Esophagus muscularis mucosa (tissue), 4 donors: ENCODE measurements at places on chromosomes 12 and 14.

- DNase-seq: no peak
Measured at GRCh38 chr12:82350161-82350560, 8.0 kb downstream of the CCDC59 start.

GRCh38 chr12:65613692-65614091 is 210.6 kb upstream of the HMGA2 start:
- DNase-seq: no peak

- DNase-seq: no peak
Measured at GRCh38 chr12:131759176-131759575, 48.3 kb downstream of the SFSWAP start.

DNA sequence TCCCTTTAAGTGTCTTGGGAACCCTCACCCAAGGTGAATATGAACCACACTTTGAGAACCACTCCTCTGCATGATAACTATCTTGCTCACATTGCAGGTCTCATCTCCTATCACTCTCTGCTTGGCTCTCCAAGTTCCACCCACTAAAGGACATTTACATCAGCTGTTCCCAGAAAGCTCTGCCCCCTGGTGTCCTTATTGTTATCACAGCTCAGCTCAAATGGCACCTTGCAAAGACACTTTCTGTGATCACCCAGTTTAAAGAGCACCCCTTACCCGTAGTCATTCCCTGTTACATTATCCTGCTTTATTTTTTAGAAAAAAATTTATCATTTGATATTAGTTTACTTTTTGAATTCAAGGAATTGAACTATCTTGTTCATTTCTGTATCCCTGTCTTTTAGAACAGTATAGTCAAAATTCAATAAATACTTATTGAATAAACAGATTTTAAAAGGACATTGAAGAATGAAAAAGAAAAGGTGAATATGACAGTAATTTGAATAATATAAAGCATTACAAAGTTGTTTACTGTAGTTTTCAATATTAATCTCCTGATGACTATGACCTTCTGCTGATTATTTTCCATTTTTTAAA is 20.5 kb upstream of the GUCY2C start:
- DNase-seq: no peak

DNA sequence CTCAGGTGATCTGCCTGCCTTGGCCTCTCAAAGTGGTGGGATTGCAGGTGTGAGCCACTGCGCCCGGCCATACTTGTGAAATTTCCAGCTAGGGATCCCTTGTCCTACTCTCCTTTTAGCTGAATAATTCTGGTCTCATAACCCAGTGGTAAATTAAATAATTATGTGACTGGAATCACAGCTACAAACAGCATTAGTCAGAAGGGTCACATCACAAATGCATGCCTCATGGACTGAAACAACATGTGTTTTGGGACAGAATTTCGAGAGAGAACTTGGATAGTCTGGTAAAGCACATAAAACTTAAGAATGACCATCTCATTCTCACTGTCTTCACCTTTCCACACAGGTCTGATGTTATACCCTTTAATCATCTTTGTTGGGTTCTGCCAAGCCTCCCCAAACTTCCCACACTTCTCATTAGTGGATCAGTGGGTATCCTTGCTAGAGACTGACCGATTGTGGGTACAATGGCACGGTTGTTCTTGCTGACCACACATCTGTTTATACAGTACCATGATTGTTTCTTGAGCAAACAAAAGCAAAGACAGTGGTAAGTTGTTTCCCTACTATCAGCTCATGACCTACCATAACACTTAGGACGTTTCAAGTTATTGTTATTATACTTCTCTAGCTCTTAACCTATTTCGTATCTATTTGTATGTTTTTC is 5.1 kb downstream of the GPRC5D start:
- DNase-seq: peak; percentile 60

DNA sequence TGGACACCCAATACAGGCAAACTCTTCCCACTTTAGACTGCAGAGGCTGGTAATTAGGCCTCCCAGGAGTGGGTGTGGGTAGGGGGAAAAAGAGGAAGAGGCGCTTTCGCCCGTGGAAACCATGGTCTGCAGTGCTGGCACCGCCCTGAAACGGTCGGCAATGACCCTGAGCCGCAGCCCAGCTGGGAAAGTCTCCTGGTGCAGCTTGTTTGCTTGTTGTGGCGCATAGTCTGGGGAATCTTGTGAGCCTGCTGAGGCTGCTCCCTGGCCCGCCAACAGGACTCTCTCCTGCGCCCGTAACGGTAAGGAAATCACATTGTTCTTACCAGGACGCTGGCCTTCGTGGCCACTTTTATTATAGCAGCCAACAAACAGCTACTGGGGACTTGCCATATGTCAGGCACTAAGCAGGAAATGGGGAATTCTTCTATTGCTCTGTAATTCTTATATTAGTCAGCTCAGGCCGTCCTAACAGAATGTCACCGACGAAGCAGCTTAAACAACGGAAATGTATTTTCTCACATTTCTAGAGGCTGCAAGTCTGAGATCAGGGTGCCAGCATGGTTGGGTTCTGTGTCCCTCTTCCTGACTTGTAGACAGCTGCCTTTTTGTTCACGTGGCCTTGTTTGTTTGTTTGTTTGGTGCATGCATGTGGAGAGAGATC is 52.5 kb upstream of the RIN3 start:
- DNase-seq: no peak

DNA sequence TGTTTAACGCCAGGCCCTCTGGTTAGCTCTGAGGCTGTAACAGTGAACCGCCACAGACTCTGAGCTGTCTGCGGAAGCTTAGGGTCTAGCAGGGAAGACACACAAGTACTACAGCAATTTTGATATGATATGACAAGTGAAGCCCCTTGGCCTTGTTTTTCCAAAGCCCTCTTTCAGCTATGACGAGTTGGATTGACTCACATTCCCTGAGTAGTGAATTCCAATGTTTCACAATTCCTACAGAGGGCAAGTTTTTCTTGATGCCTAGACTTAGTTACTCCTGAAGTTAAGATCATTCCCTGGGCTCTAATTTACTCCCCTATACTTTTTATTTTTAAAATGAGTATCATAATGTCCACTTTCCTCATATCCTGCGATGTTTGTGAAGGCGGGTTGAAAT is 53.3 kb upstream of the CISTR start:
- DNase-seq: no peak

- DNase-seq: no peak
Measured at GRCh38 chr12:56020423-56021184, at the start of gene IKZF4. Gene IKZF4, plus strand, starts transcription at chr12:56021043. Its CDS starts 451 bp downstream, at chr12:56021494.

DNA sequence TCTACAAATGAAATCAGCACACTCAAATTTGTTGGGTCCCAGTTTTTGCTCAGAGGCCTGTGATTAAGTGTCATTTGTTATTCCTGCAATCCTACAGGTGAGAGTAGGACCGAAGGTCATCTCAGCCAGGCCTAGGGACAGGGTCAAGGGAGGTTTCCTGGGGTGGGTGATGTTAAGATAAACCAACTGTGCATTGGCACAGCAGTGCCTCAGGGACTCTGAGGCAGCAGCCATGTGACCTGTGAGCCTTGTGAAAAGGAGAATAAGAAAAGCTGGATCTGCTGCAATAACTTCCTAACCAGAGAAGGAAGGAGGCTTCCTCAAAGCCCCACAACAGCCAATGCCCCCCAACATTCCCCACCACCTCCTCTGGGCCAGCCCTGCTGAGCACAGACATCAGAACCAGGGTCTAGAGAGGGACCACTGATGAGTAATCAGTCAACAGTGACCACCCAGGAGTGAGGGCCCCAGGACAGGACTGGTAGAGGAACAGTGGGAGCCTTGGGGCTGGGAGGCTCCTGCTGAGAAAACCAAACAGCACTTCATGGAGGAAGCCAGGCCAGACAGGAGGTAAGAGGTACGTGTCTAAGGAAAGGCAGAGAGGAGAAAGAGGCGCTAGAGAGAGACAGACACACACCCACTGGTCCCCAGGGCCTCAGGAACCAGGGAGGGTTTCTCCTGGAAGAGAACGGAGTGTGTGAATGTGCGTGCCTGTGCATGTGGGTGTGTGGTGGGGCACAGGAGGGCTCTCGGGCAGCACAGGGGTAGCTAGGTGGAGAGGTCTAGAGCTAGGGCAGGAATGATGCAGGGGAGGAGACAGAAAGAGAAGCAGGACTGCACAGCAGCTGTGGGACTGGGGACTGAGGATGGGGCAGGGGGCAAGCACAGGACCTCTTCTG is 82.4 kb downstream of the ITPK1 start:
- no peak for DNase-seq
